Suppressor macrophage treated with lipopolysaccharide for 1 hour (primary cell): ENCODE measurements at places on chromosomes 3 and 15.

- no peak for DNase-seq
Measured at GRCh38 chr15:40926659-40927494, 2.3 kb upstream of the DLL4 start.

DNA sequence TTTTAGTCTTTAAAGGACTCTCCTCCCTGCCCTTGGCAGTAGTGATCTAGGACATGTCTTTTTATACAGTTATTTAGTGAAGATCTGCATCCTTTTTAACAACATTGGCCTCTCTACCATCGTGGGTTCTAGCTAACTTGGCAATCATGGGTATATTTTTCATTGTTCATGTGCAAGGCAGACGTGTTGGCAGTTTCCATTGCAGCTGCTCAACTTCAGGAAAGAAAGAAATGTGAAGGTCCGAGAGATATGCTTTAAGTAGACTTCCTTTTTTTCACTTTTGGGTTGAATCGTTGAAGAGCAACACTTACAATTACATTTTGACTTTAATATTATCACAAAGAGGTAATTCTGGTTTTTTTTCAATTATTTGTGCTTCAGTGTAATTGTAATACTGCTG is 172.6 kb downstream of the SATB1 start:
- no peak for DNase-seq

- peak; percentile 57 for DNase-seq
Measured at GRCh38 chr15:51837792-51838251, 8.4 kb downstream of the TMOD3 start.

DNA sequence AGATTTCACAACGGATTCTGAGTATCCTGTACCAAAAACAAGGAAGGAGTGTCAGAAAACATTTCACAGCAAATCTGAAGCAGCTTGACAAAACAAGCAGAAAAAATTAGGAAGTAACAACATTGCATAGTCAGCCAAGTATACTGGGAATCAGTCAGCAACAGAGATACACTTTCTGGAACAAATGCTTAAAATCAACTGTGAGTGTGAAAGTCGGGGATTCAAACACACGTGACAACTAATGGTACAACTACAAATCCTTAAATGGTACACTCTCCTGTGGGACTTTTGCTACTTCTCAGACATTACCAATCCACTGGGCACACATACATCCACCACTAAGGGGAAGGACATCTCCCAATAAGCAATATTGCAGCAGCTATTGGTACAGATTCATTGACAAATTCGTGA is 296.6 kb upstream of the MME start:
- peak; percentile 56 for DNase-seq

GRCh38 chr3:46061887-46062286 is 34.6 kb upstream of the XCR1 start:
- no peak for DNase-seq

GRCh38 chr15:90597577-90597976 is 67.9 kb downstream of the CRTC3 start:
- DNase-seq, result no peak

- DNase-seq, result no peak
Measured at GRCh38 chr15:38367476-38367875, 86.5 kb upstream of the FAM98B start.

DNA sequence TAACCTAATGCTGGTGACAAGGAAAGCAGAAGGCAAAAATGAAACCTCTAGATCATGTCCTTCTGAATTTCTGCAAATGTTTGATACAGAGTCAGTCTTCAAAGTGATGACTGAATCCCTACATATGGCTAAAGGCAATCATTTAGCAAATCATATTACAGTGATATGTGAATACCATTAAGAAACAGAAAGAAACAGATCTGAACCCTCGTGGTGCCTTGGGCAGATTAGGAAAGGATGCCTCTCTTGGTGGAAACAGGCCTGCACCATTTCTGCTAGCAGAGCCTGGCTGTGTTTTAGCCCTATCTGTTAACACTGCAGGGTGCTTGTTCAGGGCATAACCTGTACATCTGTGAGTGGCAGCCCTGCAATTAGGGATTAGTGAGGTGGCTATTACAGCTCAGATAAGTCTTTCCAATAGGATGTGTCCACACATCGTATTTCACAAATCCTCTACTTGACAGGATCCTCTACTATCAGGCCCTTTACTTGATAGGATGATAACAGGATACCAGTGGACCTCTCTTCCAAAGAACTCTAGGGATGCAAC is 12.1 kb downstream of the SEC22C start:
- no peak for DNase-seq

DNA sequence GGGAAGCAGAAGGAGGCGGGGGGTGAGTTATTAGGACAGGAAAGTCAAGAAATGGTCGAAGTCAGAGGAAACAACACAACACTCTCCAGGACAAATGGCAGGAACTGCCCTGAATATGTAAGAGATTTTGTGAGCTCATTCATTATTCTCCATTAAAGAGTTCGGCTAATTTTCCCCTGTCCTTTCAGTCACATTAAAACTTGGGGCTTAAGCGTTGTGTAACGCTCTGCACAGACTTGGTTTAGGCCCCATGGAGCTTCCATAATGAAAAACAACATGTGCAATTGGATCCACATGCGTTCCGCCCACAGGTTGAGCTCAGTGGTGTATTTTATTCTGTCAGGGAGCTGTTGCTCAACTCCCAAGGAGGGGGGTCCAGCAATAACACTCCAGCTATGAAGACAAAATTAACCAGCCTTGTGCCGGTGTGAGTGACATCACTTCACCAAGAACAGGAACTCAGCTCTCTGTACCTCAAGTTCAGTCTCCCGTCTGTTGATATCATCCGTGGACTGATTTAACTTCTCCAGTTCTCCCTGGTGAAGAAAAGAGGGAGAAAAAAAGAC is 2.3 kb downstream of the SH3BP5 start:
- peak; percentile 77 for DNase-seq

DNA sequence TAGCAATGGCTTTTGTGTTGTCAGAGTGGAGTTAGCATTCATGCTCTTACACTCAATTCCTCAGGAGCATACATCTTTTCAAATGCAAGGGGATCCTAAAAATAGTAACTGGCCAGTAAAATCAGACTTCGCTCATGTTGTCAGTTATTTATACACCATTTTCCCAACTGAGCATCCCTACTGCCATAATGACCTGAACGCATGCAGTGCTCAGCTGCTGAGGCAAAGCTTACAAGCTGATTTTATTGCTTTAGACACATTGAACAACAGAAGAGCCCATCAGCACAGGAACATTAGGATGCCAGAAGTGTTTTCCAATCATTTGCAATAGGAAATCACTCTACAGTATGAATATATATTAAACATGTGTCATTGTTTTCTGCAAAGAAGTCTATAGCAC is 689.7 kb upstream of the BCHE start:
- DNase-seq, result no peak

- no peak for DNase-seq
Measured at GRCh38 chr3:15121936-15122335, 23.0 kb upstream of the RBSN start.

GRCh38 chr3:159520638-159521037 is 468.0 kb upstream of the IL12A start:
- no peak for DNase-seq

GRCh38 chr15:67927501-67928168 is 87.8 kb upstream of the RNU6-1 start:
- DNase-seq, result no peak

GRCh38 chr3:69271098-69271497 is 114.8 kb downstream of the FRMD4B start:
- no peak for DNase-seq

GRCh38 chr15:51749307-51749706 is 2.1 kb upstream of the TMOD2 start:
- DNase-seq, result no peak

DNA sequence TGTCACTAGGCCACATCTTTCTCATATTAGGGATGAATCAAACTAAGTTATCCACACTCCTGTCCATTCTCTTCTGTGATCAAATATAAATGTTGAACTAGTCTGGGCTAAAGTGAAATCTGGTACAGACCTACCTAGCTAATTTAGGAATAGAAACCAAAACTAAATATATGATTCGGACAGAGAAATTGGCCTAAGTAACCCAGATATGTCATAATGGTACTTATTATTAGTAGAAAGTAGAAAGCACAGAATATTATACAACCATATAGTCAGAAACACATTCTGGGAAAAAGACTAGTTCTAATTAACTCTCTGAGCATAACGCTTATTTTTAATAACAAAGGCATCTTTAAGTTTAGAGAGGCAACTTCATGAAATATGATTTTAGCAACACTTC is 389.0 kb downstream of the LSAMP start:
- no peak for DNase-seq

DNA sequence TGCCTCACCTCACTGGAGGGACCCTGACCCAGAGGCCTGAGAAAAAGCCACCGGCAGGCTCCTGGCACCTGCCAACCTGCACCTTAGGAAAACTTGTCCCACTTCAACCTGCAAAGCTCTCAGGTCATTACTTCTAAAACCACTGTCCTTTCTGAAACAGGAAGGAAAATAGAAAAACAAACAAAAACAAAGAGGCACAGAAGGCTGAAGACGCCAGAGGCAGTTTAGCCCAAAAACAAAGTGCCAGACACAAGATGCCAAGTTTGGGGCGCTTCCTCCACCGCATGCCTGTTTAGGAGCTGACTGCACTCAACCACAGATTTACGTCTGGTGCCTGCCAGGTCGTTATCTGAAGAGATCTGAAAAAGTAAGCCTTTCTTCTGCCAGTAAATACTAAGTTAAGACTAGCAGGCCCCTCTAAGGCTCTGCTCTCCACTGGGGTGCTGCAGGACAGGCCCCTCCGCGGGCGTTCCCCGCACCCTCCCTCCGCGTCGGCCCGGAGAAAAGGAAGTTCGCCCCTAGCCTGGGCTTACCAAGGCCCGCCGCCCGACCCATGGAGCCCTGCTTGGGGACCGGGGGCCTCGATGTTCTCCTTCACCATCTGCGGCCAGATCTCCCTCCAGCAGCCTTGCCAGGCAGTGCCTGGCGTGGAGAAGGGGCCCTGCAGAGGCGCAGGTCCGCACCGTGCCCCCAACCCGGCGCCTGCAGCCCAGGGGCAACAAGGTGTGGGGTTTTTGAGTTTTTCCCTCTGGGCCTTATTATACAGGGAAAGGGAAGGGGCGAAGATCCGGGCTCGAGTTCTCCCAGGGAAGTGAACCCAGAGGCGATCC is 1.3 kb downstream of the GOLGA8A start:
- DNase-seq, result peak; percentile 28

- peak; percentile 67 for DNase-seq
Measured at GRCh38 chr3:72213296-72214065, 428.5 kb upstream of the PROK2 start.

GRCh38 chr3:44252332-44252959 is 10.8 kb downstream of the TOPAZ1 start:
- DNase-seq, result no peak

DNA sequence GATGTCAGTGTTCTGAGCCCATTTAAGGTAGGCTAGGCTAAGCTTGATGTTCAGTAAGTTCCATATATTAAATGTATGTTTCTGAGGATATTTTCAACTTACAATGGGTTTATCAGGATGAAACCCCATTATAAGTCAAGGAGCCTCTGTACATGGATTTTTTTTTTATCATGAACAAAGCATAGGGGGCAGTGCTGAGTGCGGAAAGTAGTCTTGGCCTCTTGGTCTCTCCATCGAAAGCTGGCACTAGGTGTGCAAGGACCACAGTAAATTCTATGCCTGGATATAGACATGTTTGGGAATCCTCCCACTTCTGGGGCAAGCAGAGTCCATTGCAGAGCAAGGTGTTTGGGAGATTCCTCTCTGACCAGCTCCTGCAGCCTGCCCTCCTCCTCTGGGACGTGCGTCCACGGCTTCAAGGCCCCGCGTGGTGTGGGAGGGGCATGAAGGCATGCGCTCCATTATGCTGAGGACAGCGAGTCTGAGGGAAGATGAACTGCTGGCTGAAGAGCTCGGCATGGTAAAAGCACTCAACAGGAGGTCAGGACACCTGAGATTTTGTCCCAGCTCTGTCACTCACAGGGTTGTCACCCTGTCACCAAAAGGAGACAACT is 122.9 kb upstream of the LIPC start:
- DNase-seq, result no peak

- DNase-seq, result no peak
Measured at GRCh38 chr3:50442945-50443579, 60.4 kb downstream of the CACNA2D2 start.

DNA sequence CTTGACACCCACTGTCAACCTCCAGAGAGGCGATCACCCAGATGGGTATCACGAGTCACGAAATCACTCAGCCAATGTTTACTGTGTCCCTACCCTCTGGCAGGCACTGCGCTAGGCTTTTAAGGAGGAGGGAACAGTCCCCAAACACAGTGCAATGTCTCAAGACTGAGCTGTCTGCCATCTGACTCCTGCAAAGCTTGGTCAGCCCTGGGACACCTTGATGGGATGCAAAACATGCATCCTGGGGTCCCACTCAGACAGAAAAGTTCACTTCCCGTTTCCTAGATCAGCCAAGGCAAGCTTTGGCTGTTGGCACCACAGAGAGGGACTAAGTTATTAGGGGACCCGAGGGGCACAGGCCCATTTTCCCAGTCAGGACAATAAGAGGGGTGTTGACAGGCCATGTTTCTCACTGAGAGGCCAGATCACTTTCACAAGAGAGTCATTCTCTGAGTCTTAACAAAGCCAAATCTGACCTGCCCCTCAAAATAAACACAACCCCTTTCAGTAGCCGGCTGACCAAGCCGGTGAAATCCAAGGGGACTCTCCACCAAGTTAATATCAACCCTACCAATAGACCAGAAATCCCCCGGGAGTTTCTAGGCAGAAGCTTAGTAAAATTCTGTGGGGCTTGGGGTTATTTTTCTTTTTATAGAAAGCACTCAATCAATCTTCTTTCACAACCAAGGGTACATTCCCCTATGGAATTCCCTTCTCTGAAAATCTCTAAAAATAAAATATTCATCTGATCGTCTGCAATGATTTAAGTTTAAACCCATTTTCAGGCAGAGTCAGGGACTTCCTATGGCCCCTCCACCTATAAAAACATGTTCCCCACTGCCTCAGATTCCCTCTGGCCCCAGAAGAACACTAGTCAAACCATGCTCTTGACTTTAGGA is 3.5 kb downstream of the RFTN1 start:
- DNase-seq, result peak; percentile 89

- DNase-seq, result no peak
Measured at GRCh38 chr3:31924610-31925270, 56.3 kb downstream of the OSBPL10 start.

DNA sequence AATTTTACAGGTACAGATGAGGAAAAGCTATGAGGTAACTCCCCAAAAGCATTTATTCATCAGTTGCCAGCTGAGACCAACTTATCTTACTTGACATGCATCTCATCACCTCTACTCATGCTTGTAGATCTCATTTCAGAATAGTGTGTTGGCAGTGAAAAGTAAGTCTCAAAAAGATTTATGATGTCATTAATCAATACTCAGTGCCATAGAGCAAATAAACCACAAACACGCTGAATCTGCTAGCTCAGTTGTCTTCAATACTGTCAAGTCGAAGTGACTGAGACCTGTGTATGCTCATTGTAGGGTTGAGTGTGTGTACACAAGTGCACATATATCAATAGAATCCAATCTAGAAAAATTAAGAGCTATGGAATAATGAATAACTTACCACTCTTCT is 413.5 kb downstream of the CNTN3 start:
- no peak for DNase-seq
